ENCODE measurements at places on chromosomes 4 and X.
A peak's percentile ranks its signal among the peaks of the same experiment; 100 is the strongest.

DNA sequence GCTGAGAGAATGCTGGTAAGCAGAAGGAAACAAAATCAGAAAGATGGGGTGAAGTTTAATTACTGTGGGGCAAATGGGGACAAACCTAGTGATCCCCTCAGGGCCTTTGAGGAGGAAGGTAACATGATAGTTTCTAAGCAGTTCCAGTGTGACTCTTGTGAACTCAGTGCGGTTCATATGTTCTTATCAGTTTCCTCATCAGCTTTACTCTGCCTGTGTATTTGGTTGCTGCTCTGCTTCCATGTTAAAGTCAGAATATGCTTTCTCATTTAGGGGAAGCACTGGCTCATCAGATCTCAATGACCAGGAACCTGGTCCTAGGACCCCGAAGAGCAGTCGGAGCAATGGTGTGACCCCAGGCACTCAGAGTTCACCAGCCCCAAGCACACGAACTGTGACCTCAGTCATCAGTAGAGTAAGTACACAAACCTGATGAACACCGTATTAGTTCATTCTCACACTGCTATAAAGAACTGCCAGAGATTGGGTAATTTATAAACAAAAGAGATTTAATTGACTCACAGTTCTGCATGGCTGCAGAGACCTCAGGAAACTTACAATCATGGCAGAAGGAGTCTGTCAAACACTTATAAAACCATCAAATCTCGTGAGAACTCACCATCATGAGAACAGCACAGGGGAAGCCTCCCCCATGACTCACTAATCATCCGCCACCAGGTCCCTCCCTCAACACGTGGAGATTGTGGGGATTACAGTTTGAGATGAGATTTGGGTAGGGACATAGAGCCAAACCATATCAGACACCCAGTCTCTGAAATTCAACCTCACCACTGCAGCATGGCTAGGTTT lies 83.0 kb downstream of the SYTL5 start:
- no peak for DNase-seq

DNA sequence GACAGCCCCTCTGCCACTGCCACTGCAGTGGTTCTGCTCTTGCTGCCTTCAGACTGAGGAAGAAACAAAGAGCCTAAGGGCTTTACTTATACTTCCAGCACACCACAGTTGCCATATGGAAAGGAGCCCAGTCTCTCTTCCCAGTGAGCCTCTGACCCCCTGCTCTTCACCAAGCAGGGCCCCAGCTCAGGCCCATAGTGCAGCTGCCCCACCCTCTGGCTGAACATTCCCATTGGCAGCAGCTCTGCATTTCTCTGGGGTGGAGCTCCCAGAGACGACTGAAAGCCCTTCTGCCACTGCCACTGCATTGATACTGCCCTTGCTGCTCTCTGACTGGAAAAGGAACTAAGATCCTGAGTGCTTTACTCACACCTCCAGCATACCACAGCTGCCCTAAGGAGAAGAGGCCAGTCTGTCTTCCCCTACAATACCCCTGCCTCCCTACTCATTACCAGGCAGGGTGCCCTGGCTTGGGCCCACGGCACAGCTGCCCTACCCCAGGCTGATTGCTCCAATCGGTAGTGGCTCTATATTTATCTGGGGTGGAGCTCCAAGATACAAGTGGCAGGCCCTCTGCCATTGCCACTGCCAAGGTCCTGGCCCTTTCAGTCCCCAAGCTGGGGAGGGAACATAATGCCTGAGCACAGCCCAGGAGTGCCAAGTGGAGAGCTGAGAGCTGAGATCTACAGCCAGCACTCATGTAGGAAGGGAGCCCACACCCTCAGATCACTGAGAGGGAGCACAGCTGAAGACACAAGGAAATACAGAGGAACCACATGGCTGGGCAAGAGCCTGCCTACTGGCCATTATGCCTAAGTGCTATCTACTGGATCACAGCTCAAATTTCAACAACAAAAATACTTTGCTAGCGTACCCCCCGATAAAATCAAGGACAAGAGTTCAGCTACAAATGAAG lies 36.0 kb downstream of the AWAT2 start:
- DNase-seq: no peak

- no peak for DNase-seq
These were observed 30.9 kb downstream of the SPCS3 start for GRCh38 chr4:176350671-176351070.

- peak; percentile 58 for DNase-seq
These were observed 61.9 kb upstream of the LAS1L start for GRCh38 chrX:65596270-65597034.

GRCh38 chr4:125501090-125501489 lies 186.3 kb downstream of the FAT4 start:
- DNase-seq: no peak

GRCh38 chrX:136687457-136687856 lies 39.5 kb downstream of the CD40LG start:
- DNase-seq: no peak

GRCh38 chrX:19883878-19884277 lies 3.5 kb downstream of the SH3KBP1 start:
- DNase-seq: no peak

DNA sequence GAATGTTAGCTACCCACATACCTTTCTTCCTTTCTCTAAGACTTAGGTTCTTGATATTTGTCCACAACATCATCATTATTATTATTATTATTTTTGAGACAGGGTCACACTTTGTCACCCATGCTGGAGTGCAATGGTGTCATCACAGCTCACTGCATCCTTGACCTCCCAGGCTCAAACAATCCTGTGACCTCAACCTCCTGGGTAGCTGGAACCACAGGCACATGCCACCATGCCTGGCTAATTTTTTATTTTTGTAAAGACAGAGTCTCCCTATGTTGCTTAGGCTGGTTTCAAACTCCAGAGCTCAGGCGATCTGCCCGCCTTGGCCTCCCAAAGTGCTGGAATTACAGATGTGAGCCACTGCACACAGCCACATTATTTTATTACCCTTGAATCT lies 119.0 kb downstream of the CBR4 start:
- DNase-seq: no peak

DNA sequence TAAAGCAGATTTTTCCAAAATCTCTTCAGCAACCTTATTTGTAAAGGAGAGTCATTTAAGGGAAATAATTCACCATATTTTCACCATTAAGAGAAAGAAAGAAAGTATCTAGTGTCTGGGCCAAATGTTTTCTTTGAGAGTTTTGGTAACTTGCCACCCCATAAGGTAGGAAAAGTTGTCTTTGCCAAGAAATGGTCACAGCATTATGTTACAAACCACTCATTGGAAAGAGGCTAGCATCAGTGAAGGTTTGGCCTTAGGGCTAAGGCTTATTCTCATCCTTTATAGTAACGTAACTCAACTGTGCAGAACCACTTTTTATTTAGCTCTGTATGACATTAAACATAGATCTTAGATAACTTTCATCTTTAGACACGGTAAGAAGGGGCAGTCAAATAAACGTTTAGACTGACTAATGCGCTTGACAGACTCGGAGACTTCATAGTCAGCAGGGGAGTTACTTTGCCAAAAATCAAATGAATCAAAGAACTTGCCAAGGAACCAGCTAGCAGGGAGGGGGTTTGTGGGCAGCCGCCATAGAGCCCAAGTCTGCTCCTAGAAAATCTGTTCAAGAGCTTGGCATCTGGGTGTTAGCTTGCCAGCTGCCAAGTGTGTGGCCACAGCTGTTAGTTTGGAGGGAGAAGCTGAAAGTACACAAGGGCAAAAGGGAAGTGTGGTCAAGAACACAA lies 182.8 kb upstream of the GRID2 start:
- DNase-seq: no peak

GRCh38 chrX:39453889-39454621 lies 643.7 kb downstream of the BCOR start:
- DNase-seq: no peak

- no peak for DNase-seq
These were observed 6.6 kb downstream of the PAK3 start for GRCh38 chrX:111102636-111103035.
